ENCODE measurements at places on chromosomes 7 and 10.

GRCh38 chr10:20407357-20407756 is 489.8 kb downstream of the NEBL start:
- no peak for DNase-seq

- no peak for DNase-seq
Observed at GRCh38 chr7:47771990-47772360, 176.3 kb downstream of the PKD1L1 start.

GRCh38 chr7:130461272-130461671 is 20.5 kb upstream of the CEP41 start:
- DNase-seq, result no peak

DNA sequence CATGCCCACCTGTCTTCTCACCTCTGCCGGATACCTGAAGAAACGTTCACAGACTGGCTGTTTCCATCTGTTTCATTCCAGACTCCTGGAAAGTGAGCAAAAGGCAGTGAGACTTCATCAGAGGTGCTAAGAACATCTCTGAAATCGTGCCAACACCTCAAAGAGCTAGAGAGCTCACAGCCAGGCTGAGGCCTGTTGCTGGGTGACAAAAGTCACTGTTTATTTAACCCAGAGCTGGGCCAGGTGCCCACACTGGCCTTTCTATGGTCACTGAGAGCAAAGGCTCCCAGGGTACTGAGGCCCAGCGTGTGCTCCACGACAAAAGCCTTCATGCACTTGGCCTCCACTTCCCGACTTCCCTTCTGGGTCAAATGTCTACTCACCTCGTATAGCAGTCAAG is 3.7 kb upstream of the NANOS1 start:
- no peak for DNase-seq

GRCh38 chr10:72026278-72027111 is 61.9 kb downstream of the SPOCK2 start:
- no peak for DNase-seq

GRCh38 chr10:11825796-11826414 is 2.7 kb downstream of the PROSER2 start:
- DNase-seq, result no peak

DNA sequence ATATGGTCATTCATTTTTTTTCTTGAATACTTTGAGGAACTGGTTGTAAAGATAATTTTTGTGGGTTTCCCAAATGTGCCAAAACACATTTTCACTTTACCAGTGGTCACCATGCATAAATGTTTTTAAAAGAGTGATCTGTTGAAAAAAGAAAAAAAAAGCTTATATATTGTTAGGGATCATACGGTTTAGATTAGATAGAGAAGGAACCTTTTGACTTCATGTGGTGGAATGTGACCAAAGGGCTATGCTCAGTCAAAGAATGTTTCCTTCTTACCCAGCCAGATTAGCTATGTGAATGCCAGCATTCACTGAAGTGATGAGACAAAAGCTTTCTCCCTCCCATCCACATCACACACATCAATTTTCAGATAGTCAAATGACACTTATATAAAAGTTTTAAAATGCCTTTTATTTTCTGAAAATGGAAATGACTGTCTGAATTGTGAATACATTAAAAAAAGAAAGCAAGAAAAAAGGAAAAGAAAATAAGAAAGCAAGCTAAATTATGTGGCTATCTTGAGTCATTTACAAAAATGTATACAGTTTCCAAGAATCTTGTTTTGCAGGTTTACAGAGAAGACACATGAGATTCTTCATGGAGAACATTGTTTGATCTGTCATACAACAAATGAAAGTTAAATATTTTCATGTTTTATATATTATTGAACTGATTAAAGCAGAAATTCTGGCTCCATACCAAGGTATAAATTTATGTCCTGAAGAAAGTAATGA is 8.6 kb upstream of the CPED1 start:
- DNase-seq, result no peak

DNA sequence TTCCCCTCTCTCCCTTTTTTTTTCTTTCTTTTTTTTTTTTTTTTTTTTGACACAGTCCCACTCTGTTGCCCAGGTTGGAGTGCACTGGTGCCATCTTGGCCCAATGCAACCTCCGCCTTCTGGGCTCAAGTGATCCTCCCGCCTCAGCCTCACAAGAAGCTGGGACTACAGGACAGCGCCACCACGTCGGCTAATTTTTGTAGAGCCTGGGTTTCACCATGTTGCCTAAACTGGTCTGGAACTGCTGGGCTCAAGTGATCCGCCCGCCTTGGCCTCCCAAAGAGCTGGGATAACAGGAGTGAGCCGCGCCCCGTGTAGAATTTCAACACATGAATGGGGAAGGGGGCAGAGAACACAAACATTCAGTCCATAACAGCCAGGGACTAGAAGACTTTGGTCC is 2.6 kb upstream of the SP4 start:
- DNase-seq, result no peak
